ENCODE measurements at places on chromosomes 12 and 14. TPM values are rescaled to one million over a fixed set of nuclear protein-coding genes. Genes with fewer than 3 reads are reported as not detected.

DNA sequence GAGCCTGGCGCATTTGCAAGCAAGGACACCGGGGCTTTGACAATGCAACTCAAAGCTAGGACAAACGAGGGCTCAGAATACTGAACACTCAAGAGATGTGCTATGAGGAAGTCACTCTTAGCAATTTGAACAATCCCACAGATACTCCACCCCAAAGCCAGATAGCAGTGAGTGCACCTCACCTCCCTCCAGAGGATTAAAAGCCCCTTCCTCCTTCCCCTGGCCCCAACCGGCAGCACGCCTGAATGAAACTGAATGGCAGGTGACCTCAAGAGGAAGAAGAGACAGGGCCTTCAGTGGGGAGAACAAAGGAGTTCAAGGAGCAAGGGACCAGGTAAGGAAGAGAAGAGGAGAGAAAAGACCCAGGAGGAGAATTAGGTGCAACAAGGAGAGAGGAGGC, 1.9 kb upstream of the KRT78 start:
- DNase-seq, result no peak
- H3K27ac ChIP-seq, result no peak overlapping the region
- no peaks in the 10 kb centered on the region for H3K4me1 ChIP-seq
- H3K27me3 ChIP-seq, result peaks cover 12% of the 10 kb centered on the region
- no peaks in the 10 kb centered on the region for H3K36me3 ChIP-seq

GRCh38 chr12:112961536-112961935, 16.8 kb upstream of the OAS2 start:
- H3K27ac ChIP-seq, result no peak overlapping the region
- H3K27me3 ChIP-seq, result no peaks in the 10 kb centered on the region
- H3K4me1 ChIP-seq, result no peaks in the 10 kb centered on the region

- no peaks in the 10 kb centered on the region for H3K27me3 ChIP-seq
- H3K4me3 ChIP-seq, result no peak overlapping the region
- H3K36me3 ChIP-seq, result no peaks in the 10 kb centered on the region
- no peak for DNase-seq
These were observed 3.2 kb downstream of the CCDC197 start for GRCh38 chr14:94000267-94000666.

DNA sequence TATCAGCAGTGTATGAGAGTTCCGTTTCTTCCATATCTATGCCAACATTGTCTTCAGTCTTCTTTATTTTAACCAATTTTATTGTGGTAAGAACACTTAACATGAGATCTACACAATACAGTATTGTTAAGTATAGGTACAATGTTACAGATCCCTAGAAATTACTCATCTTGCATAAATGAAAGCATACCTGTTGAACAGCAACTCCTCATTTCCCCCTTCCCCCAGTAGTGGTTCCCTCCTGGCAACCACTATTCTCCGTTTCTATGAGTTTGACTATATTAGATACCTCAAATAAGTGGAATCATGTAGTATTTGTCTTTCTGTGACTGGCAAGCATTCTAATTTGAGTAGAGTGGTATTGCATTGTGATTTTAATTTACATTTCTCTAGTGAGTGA, 150.5 kb downstream of the CRADD start:
- no peak overlapping the region for H3K4me3 ChIP-seq
- DNase-seq, result no peak
- H3K4me1 ChIP-seq, result peaks cover 5% of the 10 kb centered on the region
- no peak overlapping the region for H3K27ac ChIP-seq

- no peak for DNase-seq
- H3K36me3 ChIP-seq, result no peaks in the 10 kb centered on the region
- H3K4me3 ChIP-seq, result no peak overlapping the region
These were observed 27.1 kb downstream of the LTBP2 start for GRCh38 chr14:74584951-74585350.

The IGFBP6 gene
- 4.9 TPM for total RNA-seq

The LMO3 gene
- not detected for total RNA-seq

The TIMELESS gene
- total RNA-seq, result 62.6 TPM

The LRTM2 gene
- total RNA-seq, result not detected

The OAS3 gene
- total RNA-seq, result 37.1 TPM
